ENCODE measurements at places on chromosomes 2 and 18.

DNA sequence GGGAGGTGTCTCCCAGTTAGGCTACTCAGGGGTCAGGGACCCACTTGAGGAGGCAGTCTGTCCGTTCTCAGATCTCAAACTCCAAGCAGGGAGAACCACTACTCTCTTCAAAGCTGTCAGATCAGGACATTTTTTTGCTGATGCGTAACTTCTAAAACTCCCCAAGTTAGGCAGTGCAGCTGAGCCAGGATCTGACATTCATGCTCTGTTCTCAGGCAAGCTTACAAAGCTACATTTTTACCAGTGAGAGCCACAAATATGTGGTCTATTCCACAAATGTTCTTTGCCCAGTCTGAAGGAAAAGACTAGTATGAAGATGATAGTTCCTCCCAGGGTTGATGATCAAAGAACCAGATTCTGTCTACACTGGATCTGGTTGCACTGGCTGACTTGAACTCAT, 184.1 kb downstream of the MTCL1 start:
- DNase-seq, result no peak

- DNase-seq, result no peak
Measured at GRCh38 chr2:41618754-41619153, 429.1 kb upstream of the PKDCC start.

DNA sequence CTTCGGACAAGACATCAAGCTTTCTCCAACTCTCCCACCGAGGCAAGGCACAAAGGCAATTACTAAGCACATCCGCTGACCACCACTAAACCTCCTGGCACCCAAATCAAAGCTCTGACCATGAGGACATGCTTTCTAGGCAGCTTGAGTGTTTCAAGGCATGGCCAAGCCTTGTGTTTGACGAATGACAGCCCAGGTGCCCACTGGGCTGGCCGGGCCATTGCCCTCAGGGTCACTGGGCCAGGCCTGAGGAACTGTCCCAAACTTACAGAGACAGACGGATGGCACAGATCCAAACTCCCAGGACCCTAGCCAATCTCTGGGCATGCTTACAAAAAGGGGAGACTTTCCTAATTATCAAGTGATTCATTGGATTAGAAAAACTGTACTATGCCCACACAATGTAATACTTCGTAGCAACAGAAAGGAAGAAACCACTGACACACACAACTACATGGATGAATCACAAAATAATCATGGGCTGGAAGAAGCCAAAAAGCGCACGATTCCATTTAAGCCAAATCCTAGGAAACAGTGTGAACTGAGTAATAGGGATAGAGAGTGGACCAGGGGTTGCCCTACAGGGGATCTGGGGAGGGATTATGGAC, 20.2 kb downstream of the CRACDL start:
- no peak for DNase-seq

DNA sequence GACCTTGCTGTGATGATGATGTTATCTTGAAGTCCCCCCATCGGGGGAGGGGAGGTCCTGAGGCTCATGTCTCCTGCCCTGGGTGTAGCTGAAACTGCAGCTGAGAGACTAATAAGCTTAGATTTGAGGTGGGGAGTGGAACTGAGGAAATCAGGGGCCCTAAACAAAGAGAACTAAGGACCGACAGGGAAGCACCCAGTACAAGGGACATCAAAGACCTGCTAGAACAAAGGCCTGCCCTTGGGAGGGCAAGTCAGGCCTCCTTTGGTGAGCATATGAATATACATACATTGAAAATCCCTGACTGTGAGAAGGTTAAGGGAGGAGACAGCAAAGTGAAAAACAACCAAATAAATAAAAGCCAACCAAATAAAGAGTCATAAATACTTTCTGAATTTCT, 1132.5 kb upstream of the CELF4 start:
- DNase-seq, result no peak

- DNase-seq, result no peak
Measured at GRCh38 chr18:21632393-21632792, 20.3 kb downstream of the SNRPD1 start.

- no peak for DNase-seq
Measured at GRCh38 chr2:43400508-43400907, 174.1 kb upstream of the ZFP36L2 start.

DNA sequence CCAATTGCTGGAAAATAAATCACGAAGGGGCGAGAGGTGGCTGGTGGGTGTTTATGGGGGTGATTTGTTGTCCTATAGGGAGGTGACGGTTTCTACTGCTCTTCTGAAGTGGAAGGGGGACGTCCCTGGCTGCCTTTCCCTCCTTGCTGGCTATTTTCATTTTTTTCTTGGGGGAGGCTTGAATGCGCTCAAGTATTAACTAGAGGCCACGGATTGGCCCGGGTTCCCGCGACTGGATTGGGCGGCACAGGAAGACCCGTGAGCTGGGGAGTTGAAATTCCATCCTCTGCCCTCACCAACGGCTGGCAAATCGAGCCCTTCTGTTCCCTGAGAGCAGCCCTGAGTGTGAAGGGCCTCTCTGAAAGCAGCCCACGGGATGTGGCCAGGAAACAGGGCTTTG, 176.5 kb upstream of the SPRED2 start:
- DNase-seq, result no peak

GRCh38 chr2:165149439-165149838, 54.4 kb downstream of the SCN3A start:
- no peak for DNase-seq
